ENCODE measurements at places on chromosomes 3 and 15.

GRCh38 chr15:59410391-59410896 lies 27.5 kb upstream of the FAM81A start:
- DNase-seq: peak; percentile 8

GRCh38 chr15:69467636-69468035 lies 15.0 kb downstream of the RPLP1 start:
- DNase-seq: no peak

DNA sequence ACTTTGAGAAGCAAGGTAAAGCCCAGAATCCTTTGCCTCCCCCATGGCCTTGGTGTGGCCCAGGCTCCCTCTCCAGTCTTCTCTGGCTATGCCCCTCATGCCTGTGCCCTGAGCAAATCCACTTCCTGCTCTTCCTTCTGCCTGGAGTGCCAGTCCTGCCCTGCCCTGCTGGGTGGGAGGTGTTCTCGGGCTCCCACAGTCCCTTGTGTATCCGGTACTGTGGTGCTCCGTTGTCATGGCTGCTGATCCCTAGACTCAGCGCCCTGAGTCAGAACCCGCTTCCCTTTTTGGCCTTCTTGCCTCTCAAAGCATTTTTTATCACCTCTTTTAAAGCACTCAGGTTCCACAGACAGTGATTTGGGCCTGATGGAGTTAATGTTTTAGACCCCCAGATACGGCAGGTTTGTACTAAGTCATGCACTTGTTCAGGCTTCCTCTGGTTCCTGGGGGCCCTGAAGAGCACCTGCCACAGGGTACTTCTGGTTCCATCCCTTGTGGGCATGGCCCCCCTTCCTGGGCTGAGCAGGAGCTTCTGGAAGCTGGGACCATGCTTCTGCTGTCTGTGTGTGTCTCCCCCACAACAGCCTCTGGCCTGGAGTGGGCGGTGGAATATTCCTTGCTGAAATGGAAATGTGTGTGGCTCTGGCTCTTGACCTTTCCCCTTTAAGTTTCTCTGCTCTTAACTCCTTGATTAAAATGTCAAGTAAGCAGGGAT lies 29.6 kb upstream of the ADAMTS7 start:
- DNase-seq: no peak

GRCh38 chr3:147305533-147306250 lies 100.7 kb downstream of the ZIC4 start:
- DNase-seq: no peak

GRCh38 chr15:43285609-43286037 lies 18.9 kb upstream of the TGM5 start:
- peak; percentile 66 for DNase-seq

DNA sequence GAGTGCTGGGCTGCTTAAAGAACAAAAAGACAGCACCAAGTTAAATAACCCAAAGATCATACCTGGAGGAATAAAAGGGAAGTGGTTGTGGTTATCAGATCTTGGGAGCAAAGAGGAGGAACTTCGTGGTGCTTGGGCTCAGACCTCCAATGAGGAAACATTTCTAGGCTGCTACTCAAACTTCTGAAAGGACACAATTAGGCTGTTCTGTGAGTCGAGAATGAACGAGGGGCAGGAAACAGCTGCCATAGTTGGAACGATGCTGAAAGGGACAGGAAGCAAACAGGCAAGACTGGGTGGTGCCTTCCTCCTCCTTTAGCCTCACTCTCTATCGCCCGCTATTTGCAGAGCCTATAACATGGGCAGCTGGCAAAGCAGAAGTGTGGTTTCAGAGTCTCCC lies 276.3 kb upstream of the ARRDC4 start:
- no peak for DNase-seq

GRCh38 chr15:66955871-66956585 lies 109.4 kb upstream of the SMAD3 start:
- DNase-seq: no peak

- peak; percentile 34 for DNase-seq
These were observed 520 bp downstream of the TMEM42 start for GRCh38 chr3:44862226-44862637.

DNA sequence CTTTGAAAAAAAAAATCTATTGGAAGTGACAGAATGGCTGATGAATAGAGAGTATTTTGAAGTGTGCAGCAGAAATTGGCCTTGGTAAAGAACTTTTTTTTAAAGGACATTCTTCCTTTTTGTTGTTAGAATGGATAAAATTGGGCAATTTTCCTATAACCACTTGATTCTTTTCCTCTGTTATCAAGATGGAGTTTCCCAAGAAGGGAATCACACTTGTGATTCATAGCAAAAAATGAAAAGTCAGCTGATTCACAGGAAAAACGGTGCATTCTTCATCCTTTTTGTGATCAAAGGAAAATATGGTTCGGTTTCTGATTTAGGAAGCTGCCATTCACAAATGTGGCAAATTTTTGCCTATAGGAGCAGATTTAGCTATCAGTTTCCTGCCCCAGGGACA lies 486.8 kb downstream of the GBE1 start:
- DNase-seq: no peak

DNA sequence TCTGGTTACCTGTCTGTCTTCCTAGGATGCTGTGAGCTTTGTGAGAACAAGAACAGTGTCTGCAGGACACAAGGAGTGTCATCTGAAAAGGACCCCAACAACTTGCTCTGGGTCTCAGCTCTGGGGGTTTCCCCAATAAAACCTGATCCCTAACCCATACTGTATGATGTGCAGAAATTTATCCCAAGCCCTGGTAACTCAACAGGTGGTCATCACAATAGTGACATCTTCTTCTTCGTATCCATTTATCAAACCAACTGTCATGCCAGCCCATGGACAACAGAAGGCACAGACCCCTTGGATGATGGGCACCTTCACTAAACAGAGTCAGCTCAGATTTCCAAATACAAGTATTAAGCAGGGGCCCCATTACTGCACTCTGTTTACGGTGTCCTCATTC lies 127.5 kb downstream of the UACA start:
- no peak for DNase-seq

DNA sequence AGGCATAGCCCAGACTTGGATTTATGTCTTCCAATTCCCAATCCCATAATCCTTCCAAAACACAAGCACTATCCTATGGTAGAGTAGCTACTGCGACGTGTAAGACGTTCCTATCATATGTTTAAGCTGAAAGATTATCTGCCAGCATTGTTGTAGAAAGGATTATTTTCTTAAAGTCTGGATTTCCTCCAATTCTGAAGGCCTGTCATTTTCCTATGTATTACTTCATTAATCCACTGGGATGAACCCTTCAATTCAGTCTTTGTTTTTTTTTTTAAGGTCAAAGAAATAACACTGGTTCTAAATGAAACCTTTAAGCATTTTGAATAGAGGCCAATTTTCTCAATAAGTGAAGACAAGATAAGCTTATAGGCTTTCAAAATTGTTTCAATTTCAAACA lies 289.0 kb downstream of the SLC9A9 start:
- no peak for DNase-seq

- no peak for DNase-seq
These were observed 1051.7 kb downstream of the ROBO2 start for GRCh38 chr3:78091478-78092119.

- no peak for DNase-seq
These were observed 176.6 kb downstream of the KLHL25 start for GRCh38 chr15:85618228-85618505.

- no peak for DNase-seq
These were observed 85.2 kb downstream of the KBTBD8 start for GRCh38 chr3:67083277-67083676.

GRCh38 chr3:126309861-126310655 lies 47.1 kb downstream of the KLF15 start:
- DNase-seq: no peak

GRCh38 chr3:152195206-152195605 lies 73.5 kb upstream of the MBNL1 start:
- DNase-seq: no peak

GRCh38 chr15:60057554-60057953 lies 53.4 kb downstream of the FOXB1 start:
- DNase-seq: no peak

GRCh38 chr3:47705391-47705790 lies 76.3 kb downstream of the SMARCC1 start:
- DNase-seq: no peak

GRCh38 chr3:136586580-136586979 lies 165.6 kb downstream of the STAG1 start:
- DNase-seq: no peak

DNA sequence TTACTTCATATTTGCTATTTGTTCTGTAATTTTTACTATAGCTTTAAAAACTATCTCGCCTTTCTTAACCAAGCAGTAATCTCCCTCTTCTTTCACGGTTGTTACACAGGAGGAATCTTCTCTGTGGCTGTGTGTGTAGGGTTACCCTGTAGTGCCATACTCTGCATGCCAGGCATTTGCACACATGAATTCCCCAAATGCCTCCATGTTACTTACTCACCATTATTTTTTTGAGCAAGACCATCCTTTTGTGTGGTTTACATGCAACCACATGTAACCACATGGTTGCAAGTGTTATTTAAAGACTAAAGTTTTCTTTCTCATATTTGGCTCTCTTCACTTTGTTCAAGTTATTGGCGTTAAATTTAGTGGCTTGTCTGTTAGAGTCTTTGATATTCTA lies 45.5 kb downstream of the HPS3 start:
- DNase-seq: no peak

DNA sequence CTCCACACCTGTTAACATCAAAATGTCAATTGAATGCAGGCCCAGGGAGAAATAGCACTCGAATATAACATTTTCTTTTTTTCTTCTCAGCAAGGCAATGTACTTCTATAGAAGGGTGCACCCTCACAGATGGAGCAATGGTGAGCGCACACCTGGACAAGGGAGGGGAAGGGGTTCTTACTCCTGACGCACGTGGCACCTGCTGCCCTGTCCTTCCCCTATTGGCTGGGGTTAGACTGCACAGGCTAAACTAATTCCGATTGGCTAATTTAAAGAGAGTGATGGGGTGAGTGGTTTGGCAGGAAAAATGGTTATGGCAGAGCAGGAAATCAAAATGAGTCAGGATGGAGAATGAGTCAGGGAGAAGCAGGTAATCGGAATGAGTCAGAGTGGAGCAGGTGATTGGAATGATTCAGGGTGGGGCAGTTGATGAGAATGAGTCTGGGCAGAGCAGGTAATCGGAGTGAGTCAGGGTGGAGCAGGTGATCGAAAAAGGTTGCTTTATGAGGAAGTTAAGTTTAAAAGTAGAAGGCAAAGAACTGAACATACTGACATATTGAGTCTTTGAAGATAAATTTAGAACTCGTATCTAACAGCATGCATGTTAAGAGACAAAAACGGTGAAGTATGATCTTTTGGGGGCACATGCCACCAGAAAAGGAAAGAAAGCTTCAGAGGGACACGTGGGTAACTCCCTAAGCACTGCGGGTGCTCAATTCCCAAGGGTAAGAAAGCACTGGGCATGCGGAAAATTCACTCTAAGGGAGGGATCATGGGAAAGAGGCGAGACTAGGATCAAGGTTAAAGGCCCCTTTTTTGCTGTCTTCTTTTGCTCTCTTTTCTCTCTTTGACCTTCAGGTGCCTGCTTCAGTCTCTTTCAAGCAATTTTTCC lies 72.9 kb upstream of the GALNT15 start:
- no peak for DNase-seq

GRCh38 chr3:188310270-188310710 lies 156.3 kb downstream of the LPP start:
- DNase-seq: no peak

- no peak for DNase-seq
These were observed 150.2 kb upstream of the MLF1 start for GRCh38 chr3:158420654-158421396.

- DNase-seq: peak; percentile 77
These were observed at the start of gene MAP1A for GRCh38 chr15:43517354-43518196. Gene MAP1A (plus strand): TSS chr15:43517608. CDS start chr15:43521474, 3,866 bp downstream.

DNA sequence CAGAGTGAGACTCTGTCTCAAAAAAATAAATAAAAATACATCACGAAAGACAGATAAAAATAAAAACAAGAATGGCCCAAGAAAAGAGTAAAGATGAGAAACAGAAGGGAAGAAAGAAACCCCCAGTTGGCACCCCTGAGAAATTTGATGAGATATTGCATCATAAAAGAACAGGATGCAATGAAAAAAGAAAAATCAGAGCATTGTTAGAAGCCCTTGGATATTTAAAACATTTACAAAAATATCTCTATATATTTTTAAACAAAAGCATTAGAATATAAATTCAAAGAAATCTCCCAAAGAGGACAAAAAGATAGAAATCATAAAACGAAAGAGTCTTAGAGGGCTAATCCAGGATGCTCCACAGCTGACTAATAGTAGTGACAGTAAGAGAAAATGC lies 18.6 kb upstream of the ZBTB38 start:
- no peak for DNase-seq

DNA sequence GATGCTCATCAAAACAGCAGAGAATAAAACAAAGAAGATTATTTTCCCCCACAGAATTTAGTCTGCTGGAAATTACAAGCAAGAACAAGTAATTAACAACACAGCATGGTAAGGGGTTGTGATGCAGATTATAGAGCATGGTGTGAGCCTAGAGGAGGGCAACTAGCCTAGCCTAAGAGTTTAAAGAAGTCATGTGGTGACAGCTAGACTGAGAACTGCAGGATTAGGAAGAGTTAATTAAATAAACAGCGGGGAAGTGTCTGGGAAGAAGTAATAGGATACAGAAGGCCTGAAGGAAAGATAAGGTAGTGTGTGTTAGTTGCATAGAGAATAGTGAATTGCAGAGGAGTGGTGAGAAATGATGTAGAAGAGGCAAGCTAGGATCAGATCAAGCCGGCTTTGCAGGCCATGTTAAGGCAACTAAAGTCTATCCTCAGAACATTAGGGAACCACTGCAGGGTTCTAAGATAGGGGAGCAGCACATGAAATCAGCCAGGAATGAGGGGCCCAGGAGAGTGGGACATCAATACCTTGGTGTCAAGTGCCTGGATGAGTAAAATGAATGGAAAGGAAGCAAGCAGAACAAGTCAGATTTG lies 11.9 kb upstream of the PKM start:
- no peak for DNase-seq

DNA sequence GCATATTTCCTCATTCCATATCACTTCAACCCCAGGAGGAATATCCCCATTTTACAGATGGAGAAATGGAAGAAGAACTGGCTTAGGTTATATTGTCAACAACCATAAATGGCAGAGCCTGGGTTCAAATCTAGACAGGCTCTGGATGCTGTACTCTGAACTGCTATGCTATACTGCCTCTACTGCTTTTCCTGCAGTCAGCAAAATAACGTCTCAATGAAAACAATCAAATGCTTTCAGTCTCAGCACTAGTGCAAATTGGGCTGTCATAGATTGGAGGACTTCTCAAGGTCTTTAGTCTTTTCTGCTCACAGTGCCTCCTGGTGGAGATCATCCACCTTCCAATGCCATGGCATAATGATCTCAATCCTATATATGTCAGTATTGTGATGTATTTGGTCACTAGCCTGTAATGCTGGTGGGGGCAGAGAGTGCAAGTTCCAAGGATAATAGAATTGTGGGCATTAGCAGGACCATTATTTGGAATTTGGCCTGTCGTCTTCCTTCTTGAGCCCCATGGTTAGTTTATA lies 285.0 kb downstream of the CLSTN2 start:
- DNase-seq: no peak

DNA sequence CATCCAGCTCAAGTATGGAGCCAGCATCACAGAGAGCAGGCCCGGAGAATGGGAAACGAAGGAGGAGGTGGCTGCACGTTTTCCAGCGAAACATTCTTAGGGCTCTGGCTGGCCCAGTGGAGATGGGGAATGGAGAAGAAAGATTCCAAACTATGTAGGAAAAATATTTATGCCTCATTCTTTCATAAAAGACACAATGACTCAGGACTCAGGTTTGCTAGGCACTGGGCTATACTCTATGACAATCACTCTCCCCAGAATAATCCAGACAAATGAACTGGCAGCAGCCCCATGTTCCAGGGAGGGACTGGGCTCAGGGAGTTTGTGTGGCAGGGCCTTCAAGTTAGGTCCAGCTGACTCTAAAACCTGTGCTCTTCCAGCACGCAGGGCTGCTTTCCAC lies 110.8 kb upstream of the RAD18 start:
- no peak for DNase-seq

- no peak for DNase-seq
These were observed 23.2 kb downstream of the GPR176 start for GRCh38 chr15:39896846-39897245.

Measured in muscle of arm (tissue), 14 donors.